ENCODE measurements at places on chromosomes 6 and 20. TPM values are rescaled to one million over a fixed set of nuclear protein-coding genes. Genes with fewer than 3 reads are reported as not detected.

CGAS gene
- 7.9 TPM for total RNA-seq

OR2H1 gene
- total RNA-seq, result not detected

ENPP5 gene
- total RNA-seq, result 0.13 TPM

TMEM200A gene
- total RNA-seq, result 54.5 TPM

APOBEC2 gene
- not detected for total RNA-seq

TSPYL1 gene
- 91.6 TPM for total RNA-seq

EPHA7 gene
- total RNA-seq, result not detected

FAM184A gene
- total RNA-seq, result 1.8 TPM

COL11A2 gene
- 0.65 TPM for total RNA-seq

GHRH gene
- not detected for total RNA-seq

DACT2 gene
- 3.3 TPM for total RNA-seq

INSM1 gene
- not detected for total RNA-seq

PPP1R14C gene
- 13.9 TPM for total RNA-seq

TUBB gene
- total RNA-seq, result 592 TPM

ANGPT4 gene
- under 0.01 TPM for total RNA-seq

NMBR gene
- not detected for total RNA-seq

DNAH8 gene
- under 0.01 TPM for total RNA-seq

CASS4 gene
- total RNA-seq, result 0.11 TPM

TAF11 gene
- total RNA-seq, result 15.3 TPM

VWA7 gene
- 1.9 TPM for total RNA-seq

CST2 gene
- not detected for total RNA-seq

MUCL3 gene
- not detected for total RNA-seq

SNHG17 gene
- total RNA-seq, result 8.5 TPM

SLC13A3 gene
- total RNA-seq, result 1.6 TPM

GRM1 gene
- total RNA-seq, result 0.26 TPM

DEFB132 gene
- total RNA-seq, result not detected

SULF2 gene
- 48.5 TPM for total RNA-seq

KHDC1 gene
- 4.7 TPM for total RNA-seq

BPI gene
- total RNA-seq, result not detected

KCNG1 gene
- total RNA-seq, result 1.1 TPM

PAQR8 gene
- 5.4 TPM for total RNA-seq

ZNF318 gene
- 14.9 TPM for total RNA-seq

PRL gene
- total RNA-seq, result 0.11 TPM

EFCAB8 gene
- 0.22 TPM for total RNA-seq

FAM83C gene
- 0.11 TPM for total RNA-seq

LGSN gene
- not detected for total RNA-seq

OLIG3 gene
- total RNA-seq, result not detected

FHL5 gene
- not detected for total RNA-seq

ACAT2 gene
- 16.3 TPM for total RNA-seq

ZNF831 gene
- not detected for total RNA-seq

TNFRSF21 gene
- total RNA-seq, result 0.26 TPM

PSORS1C2 gene
- not detected for total RNA-seq

NEDD9 gene
- 3.4 TPM for total RNA-seq

SALL4 gene
- 0.26 TPM for total RNA-seq

COL10A1 gene
- total RNA-seq, result under 0.01 TPM

DLK2 gene
- not detected for total RNA-seq

ADTRP gene
- total RNA-seq, result 1.9 TPM

ULBP2 gene
- total RNA-seq, result 4.2 TPM

FOXA2 gene
- not detected for total RNA-seq

IL17A gene
- not detected for total RNA-seq

FOXS1 gene
- not detected for total RNA-seq

MANEA gene
- 24.4 TPM for total RNA-seq

NKAPL gene
- total RNA-seq, result 0.78 TPM
